ENCODE measurements at places on chromosomes 4 and X.

GRCh38 chrX:19750783-19751467 is 136.5 kb downstream of the SH3KBP1 start:
- DNase-seq, result no peak

DNA sequence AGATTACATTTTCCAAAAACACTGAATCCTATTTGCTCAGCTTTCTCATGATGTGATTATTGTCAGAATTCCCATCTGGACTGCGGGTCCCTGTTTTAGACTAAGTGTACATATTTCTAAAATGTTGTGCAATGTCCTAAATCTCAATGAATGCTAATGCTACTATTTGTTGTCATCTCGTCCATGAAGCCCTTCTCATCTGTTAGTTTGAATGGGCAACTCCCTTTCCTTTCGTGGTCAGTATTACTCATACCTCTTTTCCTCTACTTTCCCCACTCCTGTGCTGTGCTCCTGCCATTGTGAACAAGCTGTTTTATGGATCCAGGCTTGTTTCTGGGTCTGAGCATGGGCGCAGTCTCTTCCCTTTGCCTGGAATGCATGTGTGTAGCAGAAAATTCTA is 91.0 kb downstream of the MID1 start:
- no peak for DNase-seq

DNA sequence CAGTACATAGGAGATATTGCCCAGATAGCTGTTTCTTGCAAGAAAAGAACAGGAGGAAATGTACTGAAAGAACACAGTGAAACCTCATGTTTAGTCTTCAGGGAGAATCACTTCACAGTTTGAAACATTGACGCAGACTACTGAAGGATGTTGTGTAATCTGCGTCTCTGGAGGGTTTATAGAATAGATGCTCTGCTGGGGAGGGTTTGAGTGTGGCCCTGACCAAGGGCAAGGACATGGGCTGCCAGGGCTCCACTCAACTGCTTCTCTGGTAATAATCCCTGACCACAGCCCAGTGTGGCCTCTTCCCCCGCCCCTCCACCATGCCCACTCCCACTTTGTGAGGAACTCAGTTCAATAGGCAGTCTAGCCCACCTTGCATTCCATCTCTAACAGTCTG is 15.8 kb upstream of the ACE2 start:
- DNase-seq, result no peak

- peak; percentile 24 for DNase-seq
Observed at GRCh38 chrX:114959729-114960128, 57.7 kb downstream of the IL13RA2 start.

DNA sequence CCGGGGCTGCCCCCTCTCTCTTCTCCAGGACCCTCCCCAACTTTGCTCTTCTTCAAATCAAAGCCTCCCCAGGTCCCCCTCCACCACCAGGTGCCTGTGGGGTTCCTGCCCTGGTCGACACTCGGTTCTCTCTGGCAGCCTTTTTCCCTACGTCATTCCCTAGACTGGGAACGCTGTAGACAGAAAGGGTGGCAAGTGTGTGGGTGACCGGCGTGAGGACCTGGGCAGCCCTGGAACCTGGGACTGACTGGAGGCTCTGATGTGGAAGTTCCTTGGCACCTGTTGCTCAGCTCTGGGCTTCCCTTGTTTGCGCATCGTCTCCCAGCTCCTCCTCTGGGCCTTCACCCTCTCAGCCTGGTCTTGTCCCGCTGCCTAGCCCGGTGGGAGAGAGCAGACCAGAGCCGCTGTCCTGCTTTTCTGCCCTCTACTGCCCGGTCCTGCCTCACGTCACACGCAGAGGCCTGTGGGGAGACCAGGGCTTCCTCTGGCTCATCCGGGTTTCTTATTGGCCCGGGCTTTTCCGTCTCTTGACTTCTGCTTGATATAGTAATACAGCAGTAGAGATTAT is 1.3 kb downstream of the TACC3 start:
- no peak for DNase-seq

- no peak for DNase-seq
Observed at GRCh38 chrX:108171671-108172070, 80.1 kb downstream of the ATG4A start.

GRCh38 chr4:77385124-77385969 is 220.3 kb upstream of the CXCL13 start:
- peak; percentile 61 for DNase-seq

GRCh38 chr4:18463987-18464559 is 442.5 kb upstream of the LCORL start:
- DNase-seq, result no peak

GRCh38 chrX:71199252-71200008 is 23.6 kb upstream of the GJB1 start:
- DNase-seq, result no peak

DNA sequence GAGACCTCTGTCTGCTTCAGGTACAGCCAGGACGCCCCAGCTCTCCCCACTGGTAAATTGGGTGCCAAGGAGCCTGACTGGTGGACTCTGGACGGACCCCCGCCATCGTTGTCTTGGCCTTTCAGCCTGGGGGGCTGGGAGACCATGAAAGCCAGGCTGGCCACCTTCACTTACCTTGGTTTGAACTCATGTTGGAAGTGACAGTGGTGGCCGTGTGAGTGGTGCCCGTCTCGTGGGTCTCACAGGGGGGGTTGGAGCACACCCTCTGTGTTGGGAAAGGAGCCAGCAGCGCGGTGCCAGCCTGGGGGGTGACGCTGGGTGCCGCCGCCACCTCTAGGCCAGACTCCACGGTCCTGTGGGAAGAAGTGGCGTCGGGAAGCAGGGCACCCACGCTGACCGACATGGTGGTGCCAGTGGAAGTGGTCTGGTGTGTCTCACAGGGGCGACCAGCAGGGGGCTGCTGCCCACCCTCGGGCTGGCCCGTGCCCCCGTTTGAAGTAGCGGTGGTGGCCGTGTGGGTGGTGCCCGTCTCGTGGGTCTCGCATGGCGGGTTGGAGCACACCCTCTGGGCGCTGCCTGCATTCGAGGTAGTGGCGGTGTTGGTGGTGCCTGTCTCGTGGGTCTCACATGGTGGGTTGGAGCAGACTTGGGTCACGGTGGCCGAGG is 9.6 kb upstream of the RENBP start:
- no peak for DNase-seq

DNA sequence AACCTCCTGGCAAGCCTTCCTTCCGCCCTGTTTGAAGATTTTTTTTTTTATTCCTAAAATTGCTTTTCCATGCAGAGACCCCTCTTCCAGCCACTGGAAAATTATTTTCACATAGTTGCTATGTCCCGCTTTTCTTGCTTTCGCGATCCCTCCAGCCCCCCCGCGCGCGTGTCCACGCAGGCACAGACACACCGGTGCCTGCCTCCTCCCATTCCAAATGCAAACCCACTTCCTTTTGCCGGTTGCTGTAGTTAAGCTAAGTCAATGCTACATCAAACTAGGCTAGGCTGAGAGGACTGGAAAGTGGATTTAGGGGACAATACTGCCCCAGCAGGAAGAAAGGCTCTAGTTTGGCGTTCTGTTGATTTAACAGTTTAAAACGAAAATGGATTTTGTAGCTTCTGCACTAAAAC is 111.0 kb downstream of the DHX15 start:
- no peak for DNase-seq

- no peak for DNase-seq
Observed at GRCh38 chr4:57219431-57219830, 109.2 kb upstream of the IGFBP7 start.
